IMR-90 (cell line): ENCODE measurements at places on chromosomes 1 and 21. TPM values are rescaled to one million over a fixed set of nuclear protein-coding genes. Genes with fewer than 3 reads are reported as not detected.
A peak's percentile ranks its signal among the peaks of the same experiment; 100 is the strongest.

DNA sequence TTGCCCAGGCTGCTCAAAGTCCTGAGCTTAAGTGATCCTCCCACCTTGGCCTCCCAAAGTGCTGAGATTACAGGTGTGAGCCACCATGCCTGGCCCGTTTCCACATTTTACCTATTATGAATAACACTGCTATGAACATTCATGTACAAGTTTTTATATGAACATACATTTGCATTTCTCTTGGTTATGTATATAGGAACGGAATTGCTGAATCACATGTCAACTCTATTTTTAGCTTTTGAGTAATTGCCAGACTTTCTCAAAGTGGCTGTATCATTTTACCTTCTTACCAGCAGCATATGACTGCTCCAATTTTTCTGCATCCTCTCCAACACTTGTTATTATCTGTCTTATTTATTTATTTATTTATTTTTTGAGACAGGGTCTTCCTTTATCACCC lies 2.7 kb downstream of the SPATA21 start:
- peak; percentile 51 for DNase-seq

Gene RAB25
- not detected in 2 replicates for polyA plus RNA-seq

- DNase-seq: no peak
Observed at GRCh38 chr1:82503822-82504221, 703.1 kb downstream of the ADGRL2 start.

DNA sequence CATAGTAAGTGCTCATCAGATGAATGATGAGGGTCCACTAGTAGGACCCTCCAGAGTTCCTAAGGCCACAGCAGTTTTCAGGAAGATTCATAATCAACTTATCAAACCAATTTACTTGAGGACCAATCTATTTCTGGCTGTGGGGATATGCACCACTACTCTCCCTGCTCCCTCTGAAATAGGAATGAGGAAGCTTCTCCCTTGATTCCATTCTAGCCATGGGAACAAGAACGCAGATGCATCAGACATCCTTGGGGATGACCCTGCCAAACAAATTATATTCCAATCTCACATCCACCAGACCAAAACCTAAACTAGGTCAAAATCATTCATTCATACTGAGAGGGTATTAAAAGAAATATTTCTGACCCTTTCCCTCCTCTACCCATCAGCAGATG lies 31.5 kb downstream of the JAK1 start:
- DNase-seq: no peak
